SHP77 treated with DMSO at 0.1 percent for 48 hours (cell line): ENCODE measurements at places on chromosomes 6 and 20.

- no peak for DNase-seq
These were observed 593.0 kb downstream of the GRIK2 start for GRCh38 chr6:101986476-101986875.

GRCh38 chr6:167764713-167765479 is 61.8 kb upstream of the AFDN start:
- DNase-seq, result no peak

DNA sequence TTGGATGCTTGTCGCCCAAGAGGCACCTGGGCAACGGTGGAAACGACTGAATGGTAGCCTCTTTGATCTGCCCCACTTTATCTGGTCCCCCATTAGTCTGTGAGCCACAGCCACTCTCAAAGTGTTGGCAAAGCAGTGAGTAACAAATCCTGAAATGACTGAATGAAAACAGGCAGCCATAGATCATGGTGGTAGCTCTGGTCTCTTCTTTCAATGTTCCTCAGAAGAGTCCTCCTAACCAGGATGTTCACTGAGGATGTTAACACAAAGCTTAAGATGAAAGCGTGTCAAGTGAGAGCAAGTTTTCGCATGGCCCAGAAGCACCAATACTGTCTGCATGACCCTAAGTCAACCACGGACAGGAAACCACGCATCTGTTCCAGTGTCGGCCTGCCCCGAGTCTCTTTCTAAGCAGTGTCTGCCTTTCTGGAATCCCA is 107.3 kb downstream of the IRF4 start:
- DNase-seq, result no peak

DNA sequence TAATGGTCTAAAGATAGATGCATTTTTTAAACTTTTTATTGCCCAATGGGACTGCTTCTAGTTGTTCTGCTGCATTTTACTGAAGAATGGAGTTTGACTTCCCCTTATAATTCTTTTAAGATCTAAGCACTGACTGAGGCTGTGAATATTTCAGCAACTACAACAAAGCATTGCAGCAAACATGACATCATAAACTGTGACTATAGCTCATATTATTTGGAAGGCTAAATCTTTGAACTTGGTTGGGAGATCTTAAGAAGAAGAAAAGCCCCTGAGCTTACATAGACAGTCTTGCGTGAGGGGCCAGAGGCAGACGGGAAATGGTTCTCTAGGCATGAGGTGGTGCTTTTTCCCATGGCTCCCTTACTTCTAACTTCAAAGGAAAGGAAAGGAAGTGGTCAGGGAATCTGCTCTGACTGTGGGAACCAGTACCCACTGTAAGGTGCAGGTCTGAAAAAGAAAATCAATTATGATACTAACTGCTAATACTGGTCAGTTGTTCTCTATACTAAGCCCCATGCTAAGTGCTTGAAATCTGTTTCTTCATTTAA is 14.8 kb downstream of the HEY2 start:
- DNase-seq, result no peak

- DNase-seq, result no peak
These were observed 259.4 kb upstream of the AGPAT4 start for GRCh38 chr6:161533266-161533665.
